ENCODE measurements at places on chromosomes 12 and 14.

DNA sequence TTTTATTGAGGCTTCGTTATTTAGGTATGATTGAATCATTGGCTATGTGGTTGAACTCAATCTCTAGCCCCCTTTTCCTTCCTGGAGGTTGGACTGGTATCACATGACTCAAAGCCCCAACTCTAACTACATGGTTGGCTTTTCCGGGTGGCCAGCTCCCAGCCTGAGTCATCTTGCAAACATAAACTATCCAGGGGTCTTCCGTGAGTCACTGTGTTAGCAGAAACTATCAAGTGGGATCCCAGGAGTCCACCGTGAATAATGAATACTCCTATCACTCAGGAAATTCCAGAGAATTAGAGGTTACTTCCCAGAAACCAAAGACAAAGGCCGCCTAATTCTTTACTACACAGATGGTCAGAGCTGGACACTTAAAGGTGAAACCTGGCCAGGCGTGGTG, 19.7 kb upstream of the PLEKHD1 start:
- no peak for DNase-seq

DNA sequence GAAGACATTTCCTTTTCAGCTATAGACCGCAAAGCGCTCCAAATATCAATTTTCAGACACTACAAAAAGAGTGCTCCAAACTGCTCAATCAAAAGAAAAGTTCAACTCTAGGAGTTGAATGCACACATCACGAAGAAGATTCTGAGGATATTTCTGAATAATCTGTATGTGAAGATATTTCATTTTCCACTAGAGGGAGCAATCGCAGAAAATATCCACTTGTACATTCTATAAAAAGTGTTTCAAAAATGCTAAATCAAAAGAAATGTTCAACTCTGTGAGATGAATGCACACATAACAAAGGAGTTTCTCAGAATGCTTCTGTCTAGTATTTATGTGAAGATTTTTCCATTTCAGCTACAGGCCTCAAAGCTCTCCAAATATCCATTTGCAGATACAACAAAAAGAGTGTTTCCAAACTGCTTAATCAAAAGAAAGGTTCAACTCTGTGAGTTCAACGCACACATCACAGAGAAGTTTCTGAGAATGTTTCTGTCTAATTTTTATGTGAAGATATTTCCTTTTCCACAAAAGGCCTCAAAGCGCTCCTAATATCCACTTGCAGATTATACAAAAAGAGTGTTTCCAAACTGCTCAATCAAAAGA, 643.8 kb upstream of the ALG10B start:
- no peak for DNase-seq

DNA sequence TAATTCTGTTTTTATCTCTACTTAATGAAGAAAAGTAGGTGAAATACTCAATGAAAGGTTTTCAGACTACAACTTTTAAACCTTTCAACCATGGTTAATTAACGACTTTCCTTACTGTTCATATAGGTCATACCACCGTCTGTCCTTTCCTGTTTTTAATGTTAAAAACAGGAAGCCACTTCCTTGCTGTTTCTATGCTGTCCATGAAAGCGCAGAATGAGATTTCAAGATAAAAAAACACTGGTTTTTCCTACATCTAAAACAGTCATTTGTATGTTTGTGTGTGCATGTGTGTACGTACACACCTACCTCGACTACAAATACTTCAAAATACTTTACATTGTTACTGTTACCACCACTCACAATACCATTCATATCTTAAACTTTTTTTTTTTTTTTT, 27.3 kb downstream of the SPTLC2 start:
- no peak for DNase-seq

DNA sequence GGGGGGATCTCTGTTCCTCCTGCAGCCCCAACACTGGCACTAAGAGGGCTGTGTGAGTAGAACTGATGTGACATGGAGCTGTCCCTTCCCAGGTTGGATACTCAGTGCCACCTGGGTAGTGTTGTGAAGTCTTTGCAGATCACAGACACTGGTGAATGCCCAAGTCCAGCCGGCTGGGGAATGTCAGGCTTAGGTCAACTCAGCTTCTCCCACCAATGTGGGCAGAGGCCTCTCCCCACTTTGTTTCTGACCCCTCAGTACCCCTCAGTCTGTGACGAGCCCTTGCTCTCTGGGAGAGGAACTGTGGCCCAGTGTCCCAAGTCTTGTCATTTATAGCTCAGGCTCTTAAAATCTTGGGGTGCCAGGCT, 11.3 kb downstream of the SLC25A29 start:
- no peak for DNase-seq
